Myocyte (in vitro differentiated cells): ENCODE measurements at places on chromosomes 16 and 17.

GRCh38 chr17:7249830-7250229, 1.7 kb downstream of the CTDNEP1 start:
- no peak for DNase-seq

GRCh38 chr17:67218385-67218950, 26.5 kb downstream of the HELZ start:
- DNase-seq = no peak

GRCh38 chr17:76546556-76547182, 6.8 kb downstream of the PRCD start:
- no peak for DNase-seq

- DNase-seq = no peak
Measured at GRCh38 chr16:73371584-73372319, 323.8 kb upstream of the ZFHX3 start.
